Neural crest cell (in vitro differentiated cells): ENCODE measurements at places on chromosomes 12 and 14.

DNA sequence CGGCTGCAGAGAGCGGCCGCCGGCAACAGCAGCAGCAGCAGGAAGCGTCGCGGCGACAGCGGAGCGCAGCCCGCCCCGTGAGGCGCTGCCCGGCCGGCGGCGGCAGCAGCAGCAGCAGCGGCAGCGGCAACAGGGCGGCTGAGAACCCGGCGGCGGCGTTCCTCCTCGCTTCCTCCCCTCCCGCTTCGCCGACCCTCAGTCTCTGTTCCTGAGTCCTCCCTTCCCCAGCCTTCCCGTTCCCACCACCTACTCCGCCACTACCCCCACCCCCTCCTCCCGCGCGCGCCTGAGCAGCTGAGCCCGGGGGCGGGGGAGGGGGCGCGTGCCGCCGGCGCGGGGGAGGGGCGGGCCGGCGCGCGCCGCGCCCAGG lies 310 bp downstream of the BICDL1 start:
- peak overlapping the region; percentile 72 for H3K4me3 ChIP-seq
- no peak overlapping the region for H3K27ac ChIP-seq
- H3K36me3 ChIP-seq = no peaks in the 10 kb centered on the region
- H3K4me1 ChIP-seq = peaks cover 7% of the 10 kb centered on the region
- H3K27me3 ChIP-seq = peaks cover 75% of the 10 kb centered on the region
- DNase-seq = peak; percentile 43

- H3K36me3 ChIP-seq = no peaks in the 10 kb centered on the region
- no peak overlapping the region for H3K27ac ChIP-seq
- no peak overlapping the region for H3K4me3 ChIP-seq
- no peaks in the 10 kb centered on the region for H3K4me1 ChIP-seq
These were observed 25.0 kb upstream of the COCH start for GRCh38 chr14:30849354-30849753.

DNA sequence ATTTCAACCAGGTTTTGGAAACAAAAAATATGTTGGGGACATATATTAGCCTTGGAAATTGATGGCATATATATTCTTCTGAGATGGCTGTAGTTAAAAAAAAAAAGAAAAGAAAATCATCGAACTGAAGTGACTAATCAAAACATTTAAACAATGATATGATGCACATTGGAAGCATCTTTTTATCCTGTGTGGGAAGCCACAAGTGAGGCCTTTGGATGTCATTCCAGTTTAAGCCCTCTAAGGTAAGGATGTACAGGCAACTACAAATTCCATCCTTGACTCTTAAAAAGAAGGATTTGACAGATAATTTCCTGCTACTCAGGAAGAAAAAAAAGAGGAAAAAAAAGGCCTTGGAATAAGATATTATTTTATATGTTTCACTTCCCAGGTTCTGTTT lies 9.6 kb upstream of the PTPRB start:
- H3K4me1 ChIP-seq = peaks cover 17% of the 10 kb centered on the region
- H3K27ac ChIP-seq = no peak overlapping the region
- DNase-seq = no peak

GRCh38 chr12:117018685-117019084 lies 80.5 kb downstream of the TESC start:
- peaks cover 44% of the 10 kb centered on the region for H3K36me3 ChIP-seq
- no peak overlapping the region for H3K4me3 ChIP-seq
- peaks cover 10% of the 10 kb centered on the region for H3K4me1 ChIP-seq
- no peak for DNase-seq
- H3K27ac ChIP-seq = no peak overlapping the region
- no peaks in the 10 kb centered on the region for H3K27me3 ChIP-seq

DNA sequence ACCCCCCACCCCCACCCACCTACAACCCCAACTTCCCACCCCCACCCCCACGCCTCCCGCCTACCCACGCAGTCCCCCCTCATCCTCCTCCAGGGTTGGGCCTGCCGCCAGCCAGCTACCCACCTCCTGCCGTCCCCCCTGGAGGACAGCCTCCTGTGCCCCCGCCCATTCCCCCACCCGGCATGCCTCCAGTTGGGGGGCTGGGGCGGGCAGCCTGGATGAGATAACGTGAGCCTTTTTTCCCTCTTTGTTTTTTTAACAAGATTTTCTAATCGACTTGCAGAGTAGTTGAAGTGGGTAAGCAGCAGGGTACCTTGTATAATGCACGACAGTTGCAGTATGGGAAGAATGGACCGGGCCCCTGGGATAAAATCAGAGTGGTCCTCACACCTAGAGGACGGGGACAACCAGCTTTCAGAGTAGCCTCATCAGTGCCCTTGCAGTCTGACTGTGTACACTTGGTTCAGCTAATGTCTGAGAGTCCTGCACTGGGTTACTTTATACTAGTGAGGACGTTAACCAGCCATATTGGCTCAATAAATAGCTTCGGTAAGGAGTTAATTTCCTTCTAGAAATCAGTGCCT lies 29.4 kb downstream of the CCNK start:
- no peak for DNase-seq
- H3K4me1 ChIP-seq = peaks cover 13% of the 10 kb centered on the region
- H3K27me3 ChIP-seq = no peaks in the 10 kb centered on the region
